ENCODE measurements at places on chromosomes 13 and 19.

DNA sequence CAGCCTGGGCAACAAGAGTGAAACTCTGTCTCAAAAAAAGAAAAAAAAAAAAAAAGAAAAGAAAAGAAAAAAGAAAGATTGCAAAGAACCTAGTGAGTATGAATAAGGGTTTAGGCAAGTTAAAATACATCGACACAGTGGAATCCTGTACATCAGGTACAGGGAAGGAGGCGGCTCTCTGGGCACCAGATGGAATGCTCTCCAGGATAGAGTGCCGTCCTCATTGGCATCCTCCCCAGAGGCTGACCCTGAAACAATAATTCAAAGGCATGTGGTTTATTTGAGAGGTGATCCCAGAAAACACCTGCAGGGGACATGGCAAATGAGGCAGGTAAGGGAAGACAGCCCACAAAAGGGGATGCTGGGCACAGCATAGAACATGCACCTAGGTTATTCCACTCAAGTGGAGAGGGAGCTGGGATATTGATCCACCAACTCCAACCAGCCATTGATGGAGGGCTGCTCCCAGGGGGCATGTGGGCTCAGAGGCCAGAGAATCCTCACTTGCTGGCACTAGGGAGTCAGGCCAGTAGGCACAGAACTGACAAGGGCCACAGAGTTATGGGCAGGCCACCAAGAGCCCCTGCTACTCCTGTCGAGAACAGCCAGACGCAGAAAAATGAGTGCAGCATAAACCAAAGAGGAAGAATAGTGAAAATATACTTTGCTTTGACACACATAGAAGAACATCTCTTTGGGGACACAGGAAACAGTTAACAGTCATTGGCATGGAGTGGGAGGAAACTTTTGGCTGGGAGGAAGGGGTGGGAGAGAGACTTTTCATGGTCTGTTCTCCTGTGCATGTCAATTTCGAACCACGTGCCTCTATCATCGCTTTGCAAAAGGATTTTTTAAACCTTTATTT lies 4.2 kb downstream of the TSPAN16 start:
- DNase-seq, result no peak

- no peak for DNase-seq
Measured at GRCh38 chr13:39779337-39780265, 124.1 kb downstream of the COG6 start.

GRCh38 chr13:84997858-84998257 lies 801.4 kb downstream of the SLITRK6 start:
- no peak for DNase-seq

DNA sequence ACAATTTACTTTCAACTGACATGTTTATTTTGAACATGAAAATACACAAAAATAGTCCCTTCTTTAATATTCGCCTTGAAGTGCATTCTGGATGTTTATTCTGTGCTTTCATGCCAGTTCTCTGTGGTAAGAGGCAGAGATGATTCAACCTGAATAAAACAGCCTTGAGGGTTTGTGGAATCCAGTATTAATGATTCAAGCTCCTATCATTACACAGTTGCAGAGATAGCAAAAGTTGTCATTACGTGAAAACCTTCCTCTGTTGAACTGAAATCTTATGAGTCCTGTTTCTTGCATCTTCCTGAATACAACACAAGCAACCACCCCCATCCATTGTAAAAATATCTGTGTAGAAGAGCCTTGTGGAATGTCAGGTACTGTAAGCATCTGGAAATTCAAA lies 142.3 kb upstream of the HTR2A start:
- DNase-seq, result no peak

DNA sequence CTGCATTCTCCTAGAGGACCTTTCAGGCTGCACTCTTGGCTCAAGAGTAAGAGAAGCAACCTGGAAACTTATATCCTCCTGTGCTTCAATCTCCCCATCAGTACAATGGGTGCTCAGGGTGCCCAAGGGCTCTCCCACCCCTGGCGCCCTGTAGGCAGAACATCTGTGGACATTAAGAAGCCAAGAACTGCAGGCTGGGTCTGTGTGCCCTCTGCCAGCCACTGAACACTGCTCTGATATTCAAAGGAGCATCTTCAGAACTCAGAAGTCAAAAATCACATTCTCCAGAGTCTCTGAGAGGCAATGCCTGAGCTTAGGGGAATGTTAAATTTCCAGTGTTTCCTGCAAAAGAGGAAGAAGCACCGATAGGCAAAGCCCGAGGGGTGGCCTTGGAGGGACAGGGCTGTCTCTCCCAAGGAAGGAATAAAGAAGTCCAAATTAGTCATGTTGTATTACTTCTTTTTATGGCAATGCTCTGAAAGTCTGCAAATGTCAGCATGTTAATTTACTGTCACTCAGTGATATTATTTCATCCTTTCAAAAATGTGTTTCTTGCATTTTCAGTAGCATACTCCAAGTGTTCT lies 88.1 kb downstream of the TSHZ3 start:
- DNase-seq, result no peak

GRCh38 chr13:78562237-78562889 lies 41.0 kb downstream of the POU4F1 start:
- no peak for DNase-seq

GRCh38 chr13:30904043-30904442 lies 2.0 kb upstream of the MEDAG start:
- no peak for DNase-seq

DNA sequence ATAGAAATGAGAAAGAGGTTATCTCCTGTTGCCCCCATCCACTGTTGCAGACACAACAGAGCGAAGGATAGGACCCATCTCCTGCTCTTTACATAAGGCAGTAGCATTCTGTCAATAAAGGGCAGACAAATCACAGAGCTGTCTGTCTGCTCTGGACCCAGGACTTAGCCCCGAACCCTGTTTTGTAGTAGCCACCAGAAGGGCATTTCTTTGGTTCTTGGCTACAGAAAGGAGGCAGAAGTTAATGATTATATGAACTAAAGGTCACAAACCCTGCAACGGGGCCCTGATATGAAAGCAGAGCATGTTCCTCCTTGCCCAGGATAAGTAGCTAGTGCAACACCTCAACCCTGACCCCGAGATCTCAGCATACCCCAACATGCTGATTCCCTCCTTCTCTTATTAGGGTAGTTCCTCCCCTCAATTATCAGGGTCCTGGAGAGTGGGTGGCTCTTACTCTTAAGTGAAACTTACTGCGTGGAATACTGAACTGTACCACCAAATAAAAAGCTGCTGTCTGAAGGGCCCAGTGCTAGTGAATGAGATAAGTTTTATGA lies 680.4 kb upstream of the SPRY2 start:
- no peak for DNase-seq

- DNase-seq, result no peak
Measured at GRCh38 chr19:5237939-5238480, 102.6 kb downstream of the PTPRS start.

GRCh38 chr19:7176792-7177191 lies 107.3 kb downstream of the ZNF557 start:
- DNase-seq, result no peak

DNA sequence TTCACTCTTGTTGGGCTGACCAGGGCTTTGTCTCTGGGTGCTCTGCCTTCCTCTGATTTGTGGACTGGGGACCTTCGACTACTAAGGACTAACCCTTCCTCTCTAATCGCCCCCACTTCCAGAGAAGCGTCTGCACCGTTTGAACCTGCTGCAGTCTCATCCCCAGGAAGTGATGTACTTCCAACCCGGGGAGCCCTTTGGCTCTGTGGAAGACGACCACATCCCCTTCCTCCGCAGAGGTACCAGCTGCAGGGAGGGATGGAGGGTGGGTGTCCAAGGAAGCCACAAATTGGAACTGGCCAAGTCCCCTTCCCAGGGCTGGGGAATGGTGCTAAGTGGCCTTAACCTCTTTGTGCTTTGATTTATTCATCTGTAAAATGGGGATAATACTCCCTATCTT lies 9.2 kb downstream of the QPCTL start:
- no peak for DNase-seq

DNA sequence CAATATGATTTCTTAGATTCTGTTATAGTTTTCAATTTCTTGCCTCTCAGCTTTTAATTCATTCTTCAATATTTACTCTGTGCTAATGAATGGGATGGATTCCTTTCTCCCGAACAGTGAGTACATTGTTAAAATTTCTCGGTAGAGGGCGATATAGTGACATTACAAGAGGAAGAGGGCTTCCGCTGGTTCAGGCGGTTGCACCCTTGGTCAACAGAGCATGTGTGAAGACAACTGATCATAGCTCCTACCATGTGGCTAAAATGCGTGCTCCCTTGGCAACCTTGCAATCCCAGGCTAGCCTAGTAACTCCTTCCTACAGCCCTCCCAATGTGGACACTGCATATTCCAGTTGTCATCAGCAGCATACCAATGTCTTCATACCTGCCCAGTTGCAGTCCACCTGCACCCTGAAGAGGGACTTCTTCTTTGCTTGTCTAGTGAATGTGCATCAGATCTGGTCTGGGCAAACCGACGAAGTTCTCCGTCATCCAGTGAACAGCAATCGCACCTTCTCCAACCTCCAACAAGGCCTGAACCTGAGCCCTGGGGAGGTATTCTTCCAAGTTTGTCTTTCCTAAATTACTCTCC lies 653.0 kb upstream of the GPC6 start:
- peak; percentile 69 for DNase-seq

- no peak for DNase-seq
Measured at GRCh38 chr19:14779151-14779550, 791 bp upstream of the ADGRE2 start.

DNA sequence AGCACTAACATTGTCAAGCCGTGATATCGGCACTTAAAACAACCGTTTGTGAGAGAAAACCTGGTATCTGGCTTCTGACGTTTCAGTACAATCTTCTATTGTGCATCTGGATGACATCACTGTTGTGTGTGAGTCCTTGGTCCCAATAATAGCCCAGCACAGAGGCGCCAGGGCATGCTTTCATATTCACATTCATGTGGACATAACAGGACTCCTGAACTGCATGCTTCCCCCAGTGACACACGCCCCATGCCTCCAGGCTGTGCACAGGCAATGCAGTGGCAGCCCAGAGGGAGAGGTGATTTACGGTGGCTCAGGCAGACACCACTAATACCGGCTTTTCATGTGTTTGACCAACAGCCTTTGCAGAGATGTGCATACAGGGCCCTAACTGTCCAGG lies 58.1 kb downstream of the MRPL57 start:
- no peak for DNase-seq

GRCh38 chr19:48480183-48480557 lies 11.0 kb downstream of the CYTH2 start:
- DNase-seq, result no peak

GRCh38 chr13:29722415-29722814 lies 126.9 kb upstream of the SLC7A1 start:
- DNase-seq, result no peak

DNA sequence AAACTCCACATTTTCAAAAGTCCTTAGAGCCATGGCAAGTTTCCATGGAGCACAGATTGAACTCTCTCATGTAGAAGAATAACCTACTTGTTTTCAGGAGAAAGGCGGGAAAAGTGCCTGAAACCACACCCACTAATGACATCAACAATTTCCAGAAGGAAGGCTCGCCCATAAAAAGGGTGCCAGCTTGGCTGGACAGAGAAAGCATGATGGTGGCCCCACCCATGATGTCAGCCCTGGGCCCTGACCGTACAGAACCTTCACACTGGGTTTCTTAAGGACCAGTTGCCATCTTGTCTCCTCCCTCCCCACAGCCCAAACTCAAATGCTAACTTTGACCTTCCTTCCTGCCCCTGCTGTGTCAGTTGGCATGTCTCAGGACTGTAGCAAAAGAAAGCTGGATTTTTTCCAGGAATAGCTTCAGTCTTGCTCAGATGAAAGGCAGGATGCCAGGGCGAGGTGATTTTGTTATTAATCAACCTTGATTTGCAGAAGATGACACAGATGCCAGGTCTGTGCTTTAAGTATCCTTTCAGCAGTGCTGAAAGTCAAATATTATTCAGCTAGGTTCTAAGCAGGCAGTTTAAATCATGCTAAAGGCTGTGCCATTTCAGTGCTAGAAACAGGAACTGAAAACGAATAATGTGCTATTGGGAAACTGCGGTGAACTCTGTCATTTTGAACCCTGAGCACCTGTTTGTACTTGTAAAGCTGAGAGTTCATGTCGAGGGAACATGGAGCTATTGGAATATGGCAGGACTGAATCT lies 89.5 kb upstream of the RFC3 start:
- no peak for DNase-seq

GRCh38 chr13:50080203-50080910 lies 65.1 kb downstream of the KCNRG start:
- peak; percentile 85 for DNase-seq

DNA sequence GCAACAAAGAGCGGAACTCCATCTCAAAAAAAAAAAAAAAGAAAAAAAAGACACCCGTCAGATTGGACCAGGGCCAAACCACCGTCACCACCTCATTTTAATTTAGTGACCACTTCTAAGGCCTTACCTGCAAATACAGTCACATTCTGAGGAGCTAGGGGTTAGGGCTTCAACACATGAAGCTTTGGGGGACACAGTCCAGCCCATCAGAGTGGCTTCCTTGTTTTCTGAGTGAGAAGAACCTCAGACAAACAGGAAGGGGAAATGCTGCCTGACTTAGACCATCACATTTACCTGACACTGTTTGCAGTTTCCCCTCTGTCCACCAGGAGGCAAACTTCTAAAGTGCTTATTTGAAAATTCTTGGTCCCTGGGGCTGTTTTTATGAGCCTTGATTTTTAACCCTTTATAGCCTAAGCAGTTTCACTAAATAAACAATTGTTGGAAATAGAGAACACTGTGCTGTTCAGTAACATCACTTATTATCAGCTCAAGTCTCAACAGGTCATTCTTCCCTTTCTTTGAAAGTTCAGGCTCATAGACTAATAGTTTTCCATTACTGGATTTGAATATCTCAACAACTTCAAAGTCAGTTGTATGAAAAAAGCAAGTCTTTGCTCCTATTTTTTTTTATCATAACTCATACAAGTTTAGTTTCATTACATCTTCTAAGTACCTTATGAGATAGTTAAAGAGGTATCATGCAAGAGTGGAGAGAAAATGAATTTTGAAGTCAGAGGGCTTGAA lies 74.9 kb upstream of the WASF3 start:
- DNase-seq, result peak; percentile 36

DNA sequence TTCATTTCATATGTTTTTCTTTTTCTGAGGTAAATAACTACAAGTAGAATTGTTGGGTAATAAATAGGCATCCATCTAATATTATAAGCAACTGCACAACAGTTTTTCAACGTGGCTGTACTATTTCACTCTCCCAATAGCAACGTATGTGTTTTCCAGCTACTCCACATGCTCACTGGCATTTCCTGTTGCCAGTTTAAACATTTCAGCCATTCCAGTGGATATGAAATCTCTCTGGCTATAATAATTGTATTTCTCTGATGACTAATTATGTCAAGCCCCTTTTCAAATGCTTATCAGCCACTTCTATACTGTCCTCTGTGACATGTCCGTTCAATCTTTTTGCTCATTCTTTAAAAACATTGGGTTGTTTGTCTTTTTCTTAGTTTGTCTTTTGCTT lies 26.8 kb upstream of the ALOX5AP start:
- DNase-seq, result no peak

- DNase-seq, result no peak
Measured at GRCh38 chr19:48249502-48250014, 6.2 kb downstream of the CARD8 start.

GRCh38 chr19:41535029-41535622 lies 40.8 kb upstream of the CEACAM21 start:
- DNase-seq, result no peak

All from NCI-H526 treated with DMSO at 0.1 percent for 48 hours (cell line).